ENCODE measurements at places on chromosomes 16 and 17.
A peak's percentile ranks its signal among the peaks of the same experiment; 100 is the strongest.

GRCh38 chr17:82030470-82031302, 792 bp upstream of the RAC3 start:
- DNase-seq: peak; percentile 94

DNA sequence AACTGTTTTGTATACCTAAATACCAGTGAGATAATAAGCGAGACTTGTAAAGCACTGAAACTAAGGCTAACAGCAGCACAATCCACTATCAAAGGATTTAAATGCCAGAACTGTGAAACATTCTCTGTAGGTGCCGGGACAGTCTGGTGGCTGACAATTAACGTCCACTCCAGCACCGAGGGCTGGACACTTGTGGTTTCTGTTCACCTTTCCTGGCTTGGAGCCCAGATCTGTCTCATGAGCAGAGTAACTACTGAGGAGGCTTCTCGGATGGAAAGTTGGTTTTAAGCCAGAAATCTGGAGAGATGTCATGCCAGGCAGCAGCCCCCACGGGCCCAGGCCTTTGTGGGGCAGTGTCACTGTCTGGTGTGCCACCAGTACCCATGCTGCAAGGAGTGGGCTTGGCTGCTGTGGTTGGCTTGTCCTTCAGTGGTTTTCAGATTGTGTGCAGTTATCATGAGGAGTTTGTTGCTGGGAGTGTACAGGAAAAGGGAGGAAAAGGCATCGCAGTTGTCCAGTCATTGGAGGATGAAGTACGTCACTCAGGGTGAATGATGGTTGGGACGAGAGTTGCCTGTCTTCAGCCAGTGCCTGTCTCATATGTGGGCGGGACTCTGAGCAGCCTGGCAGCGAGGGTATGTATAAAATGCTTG, 35.5 kb downstream of the UBN1 start:
- DNase-seq: no peak

- DNase-seq: no peak
Measured at GRCh38 chr16:83802135-83802534, 5.6 kb upstream of the HSBP1 start.

DNA sequence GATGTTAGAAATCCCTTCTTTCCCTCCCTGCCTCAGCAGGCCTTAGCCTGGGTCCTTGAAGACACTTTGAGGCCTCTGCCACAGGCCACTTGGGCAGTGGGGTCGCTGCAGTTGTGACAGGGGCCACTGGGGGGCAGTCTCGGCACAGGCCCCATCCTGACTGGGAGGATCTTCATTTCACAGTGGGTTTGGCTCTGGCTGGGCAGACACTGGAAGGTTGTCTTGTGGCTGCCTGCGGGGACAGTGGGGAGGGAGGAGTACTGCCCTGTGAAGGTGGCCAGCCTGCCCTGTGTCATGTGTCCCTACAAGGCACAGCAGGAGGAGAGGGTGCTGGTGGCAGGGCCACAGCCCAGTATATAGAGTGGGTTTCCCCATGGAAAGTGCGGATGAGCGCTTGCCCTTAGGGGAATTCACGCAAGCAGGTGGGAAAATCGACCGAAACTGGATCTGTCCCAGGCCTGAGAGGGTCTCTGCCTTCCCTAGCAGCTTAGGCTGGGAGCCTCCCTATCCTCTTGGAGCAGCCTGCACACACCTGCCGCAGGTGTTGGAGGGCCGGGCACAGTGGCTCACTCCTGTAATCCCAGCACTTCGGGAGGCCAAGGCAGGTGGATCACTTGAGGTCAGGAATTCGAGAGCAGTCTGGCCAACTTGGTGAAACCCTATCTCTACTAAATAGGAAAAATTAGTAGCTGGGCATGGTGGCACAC, 28.8 kb downstream of the GINS2 start:
- peak; percentile 89 for DNase-seq

- no peak for DNase-seq
Measured at GRCh38 chr17:73787076-73788059, 143.1 kb upstream of the SDK2 start.

All from glutamatergic neuron (in vitro differentiated cells).